H9 (cell line): ENCODE measurements at places on chromosomes 7 and 10.
A peak's percentile ranks its signal among the peaks of the same experiment; 100 is the strongest.

- peak; percentile 83 for DNase-seq
These were observed 13.7 kb upstream of the WAPL start for GRCh38 chr10:86535132-86535882.

- DNase-seq, result no peak
These were observed 7.2 kb upstream of the CACNB2 start for GRCh38 chr10:18133046-18133445.

DNA sequence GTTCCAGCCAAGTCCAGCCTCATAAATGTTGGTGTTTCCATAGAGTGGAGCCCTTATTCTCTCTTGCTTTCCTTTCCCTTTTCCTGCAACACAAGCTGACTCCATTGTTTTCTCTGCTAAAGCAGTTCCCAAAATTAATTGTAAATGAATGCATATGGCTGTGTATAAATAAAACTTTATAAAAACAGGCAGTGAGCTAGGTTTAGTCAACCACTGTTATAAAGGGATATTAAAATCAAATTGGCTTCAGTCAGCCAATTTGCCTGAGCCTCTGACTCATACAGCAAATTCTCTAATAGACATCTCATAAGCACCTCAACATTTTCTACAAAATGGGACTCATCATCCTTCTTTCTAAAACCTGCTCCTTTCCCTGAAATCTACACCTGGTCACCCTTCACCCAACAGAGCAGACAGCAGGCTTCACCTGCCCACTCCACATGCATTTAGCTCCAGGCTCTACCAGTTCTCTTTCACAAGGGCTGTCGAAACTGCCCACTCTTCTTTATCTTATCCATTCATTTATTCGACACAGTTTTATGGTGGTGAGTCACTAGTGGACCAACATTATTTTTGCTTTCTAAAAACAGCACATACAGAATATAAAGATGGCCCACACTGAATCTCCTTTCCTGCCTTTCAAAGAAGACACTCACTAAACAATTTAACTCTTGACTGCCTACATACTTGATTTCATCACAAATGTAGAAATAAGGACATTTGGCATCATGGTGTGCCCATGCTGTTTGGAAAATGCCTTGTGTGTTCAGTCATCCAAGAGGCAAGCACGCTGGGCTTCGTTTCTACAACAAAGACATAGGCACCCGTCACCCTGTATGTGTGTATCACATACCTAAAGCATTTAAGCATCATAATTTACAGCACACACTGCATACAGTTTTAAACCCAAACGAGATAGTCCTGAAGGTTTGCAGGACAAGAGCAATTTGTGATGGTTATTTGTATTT, 74.6 kb upstream of the C7orf33 start:
- DNase-seq, result no peak

DNA sequence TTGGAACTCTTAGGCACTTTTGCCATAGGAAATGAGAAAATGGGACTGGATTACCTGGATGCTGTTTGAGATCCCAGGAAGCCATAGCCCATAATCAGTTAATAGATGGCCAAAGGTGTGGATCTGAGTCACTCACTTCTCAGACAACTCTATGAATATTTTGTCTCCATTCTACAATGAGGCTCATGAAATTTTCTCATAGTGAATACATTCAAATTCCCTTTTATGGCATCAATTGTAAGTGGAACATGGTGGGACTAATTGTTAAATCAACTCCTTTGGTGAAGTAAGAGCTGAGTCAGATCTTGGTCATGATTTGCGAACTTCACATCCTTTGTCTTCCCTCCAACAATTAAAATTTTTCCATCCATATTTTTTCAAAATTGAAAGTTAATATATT, 222.1 kb downstream of the ARL4A start:
- DNase-seq, result no peak

GRCh38 chr10:49379596-49380410, 16.1 kb downstream of the DRGX start:
- peak; percentile 55 for DNase-seq
